ENCODE measurements at places on chromosomes 4 and X.

- no peak for DNase-seq
These were observed 61.5 kb upstream of the FAM241A start for GRCh38 chr4:112083587-112084347.

- no peak for DNase-seq
These were observed 59.0 kb downstream of the RNF150 start for GRCh38 chr4:141074098-141074878.

DNA sequence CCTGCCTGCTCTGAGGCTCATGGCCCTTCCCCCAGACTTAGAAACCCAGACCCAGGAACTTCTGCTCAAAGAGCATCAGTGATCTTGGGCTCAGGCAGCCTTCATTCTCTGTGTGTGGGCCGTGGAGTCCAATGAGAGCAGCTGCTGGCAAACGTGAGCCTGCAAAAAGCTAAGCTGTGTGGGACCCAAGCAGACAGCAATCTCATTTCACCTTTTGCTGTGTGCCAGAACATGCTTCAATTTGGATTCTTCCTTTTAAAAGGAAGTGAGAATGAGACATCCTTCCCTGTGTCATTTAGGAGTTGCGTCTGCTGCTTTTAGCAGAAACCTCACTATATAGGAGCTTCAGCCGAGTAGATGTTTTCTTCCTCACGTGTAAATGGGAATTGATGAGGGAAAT is 238.5 kb downstream of the EVC2 start:
- no peak for DNase-seq

- no peak for DNase-seq
These were observed 241.4 kb upstream of the CLNK start for GRCh38 chr4:10925996-10926395.

DNA sequence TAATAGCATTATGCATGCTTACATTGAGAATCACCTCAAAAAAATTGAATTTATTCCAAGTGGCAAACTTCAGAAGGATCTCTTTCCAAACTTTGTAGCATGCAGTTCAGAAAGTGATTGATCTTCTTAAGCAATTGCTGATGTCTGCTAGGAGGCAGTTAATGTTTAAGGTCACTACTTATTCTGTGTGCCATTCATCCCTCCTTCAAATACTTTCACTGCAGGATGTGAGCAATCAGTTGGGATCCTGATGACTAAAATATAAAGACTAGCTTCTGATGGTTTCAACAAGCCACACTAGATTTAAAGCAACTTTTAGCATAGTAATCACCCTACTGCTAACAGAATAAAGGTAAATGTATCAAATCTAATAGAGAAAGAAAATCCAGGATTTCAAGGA is 414.1 kb downstream of the ADGRL3 start:
- DNase-seq = no peak

DNA sequence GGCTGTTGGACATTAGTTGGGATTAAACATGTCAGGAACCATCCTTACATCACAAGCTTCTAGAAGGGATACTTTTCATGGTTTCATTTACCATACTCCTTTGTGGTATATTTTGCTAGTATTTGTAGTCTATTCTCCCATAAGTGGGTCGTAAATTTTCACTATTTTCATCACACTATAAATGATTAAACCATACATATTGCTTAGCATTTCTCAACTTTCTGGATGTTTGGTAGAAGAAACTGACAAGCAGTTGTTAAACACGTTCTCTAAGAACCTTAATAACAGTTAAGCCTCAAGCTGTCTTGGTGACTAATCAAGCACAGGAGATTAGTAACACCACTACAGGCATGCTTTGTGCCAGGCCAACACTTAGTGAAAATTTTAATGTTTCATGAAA is 375.5 kb downstream of the NAF1 start:
- no peak for DNase-seq

DNA sequence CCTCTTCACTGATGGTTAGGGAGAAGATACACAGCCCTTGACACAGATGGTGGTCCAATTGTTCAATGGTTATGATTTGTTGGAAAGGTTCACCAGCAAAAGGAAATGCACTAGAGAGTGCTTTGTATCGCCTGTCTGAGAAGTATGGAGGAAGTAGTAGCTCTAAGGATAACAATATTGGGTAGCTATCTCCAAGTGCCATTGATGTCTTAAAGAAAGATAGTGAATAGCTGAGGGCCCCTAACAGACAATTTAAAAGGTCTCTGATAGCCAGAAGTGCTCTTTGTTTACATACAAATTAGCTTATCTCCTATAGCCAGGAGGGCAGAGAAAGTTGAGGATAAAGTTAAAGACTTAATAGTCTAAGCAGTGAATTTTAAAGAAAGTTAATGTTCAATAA is 33.9 kb upstream of the BLTP1 start:
- DNase-seq = no peak

DNA sequence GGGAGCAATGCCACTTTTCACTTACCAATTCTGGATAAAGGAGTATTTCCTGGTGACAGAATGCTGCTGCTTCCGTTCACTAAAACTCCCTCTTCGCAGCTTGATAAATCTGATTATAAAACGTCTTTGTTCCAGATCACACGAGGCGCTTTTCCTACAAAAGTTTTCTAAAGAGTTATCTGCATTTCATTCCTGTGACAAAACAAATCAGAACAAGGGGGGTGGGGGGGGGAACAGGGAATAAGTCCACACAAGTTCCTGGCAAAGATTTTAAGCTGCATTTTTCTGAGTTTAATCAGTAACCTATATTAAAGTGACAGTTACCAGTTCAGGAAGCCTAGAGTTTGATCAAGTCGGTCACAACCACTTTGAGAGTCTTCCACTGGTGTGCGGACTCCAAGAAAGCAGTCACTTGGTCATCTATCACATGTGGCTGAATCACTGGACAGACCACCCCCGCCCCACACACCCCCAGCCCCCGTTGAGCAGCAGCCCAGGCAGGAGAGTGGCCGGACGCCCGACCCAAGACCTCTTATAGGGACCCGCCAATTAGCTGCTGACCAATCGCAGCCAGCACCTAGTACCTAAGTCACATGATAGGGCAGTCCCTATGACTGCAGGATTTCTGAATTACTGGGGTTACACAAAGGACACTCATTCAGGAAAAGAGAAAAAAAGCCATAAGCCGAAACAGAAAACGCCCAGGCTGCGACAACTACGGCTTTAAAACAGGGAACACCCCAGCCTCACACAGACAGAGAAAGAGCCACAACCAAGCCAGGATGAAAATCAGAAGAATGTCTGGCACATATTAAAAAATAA is 569.3 kb upstream of the DIPK2B start:
- peak; percentile 80 for DNase-seq

GRCh38 chr4:184471881-184472613 is 2.3 kb downstream of the IRF2 start:
- no peak for DNase-seq

DNA sequence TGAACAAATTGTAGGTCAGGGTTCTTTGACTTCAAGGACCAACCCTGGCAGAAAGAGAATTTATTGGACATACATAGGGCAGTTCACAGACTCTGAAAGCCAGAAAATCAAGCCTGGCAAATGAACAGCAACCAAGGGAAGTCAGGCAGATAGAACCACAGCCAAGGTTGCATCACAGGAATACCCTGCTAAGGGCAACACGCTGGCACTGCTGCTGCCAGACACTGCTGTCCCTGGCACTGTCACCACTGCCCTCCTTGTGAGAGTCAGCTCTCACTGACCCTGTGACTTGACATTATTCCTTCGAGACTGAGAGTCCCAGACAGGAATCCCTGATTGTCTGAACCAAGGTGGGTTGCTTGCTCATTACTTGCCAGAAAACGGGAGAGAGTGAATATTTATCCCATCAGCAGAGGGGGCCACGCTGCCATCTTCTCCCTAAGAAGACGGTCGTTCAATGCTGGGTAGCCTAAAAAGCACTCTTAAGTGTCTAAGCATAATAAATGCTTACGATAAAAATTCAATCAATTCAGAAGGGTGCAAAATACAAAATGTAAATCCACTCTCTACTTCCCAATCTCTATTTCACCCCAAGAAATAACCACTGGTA is 23.2 kb upstream of the PTTG2 start:
- DNase-seq = peak; percentile 76

DNA sequence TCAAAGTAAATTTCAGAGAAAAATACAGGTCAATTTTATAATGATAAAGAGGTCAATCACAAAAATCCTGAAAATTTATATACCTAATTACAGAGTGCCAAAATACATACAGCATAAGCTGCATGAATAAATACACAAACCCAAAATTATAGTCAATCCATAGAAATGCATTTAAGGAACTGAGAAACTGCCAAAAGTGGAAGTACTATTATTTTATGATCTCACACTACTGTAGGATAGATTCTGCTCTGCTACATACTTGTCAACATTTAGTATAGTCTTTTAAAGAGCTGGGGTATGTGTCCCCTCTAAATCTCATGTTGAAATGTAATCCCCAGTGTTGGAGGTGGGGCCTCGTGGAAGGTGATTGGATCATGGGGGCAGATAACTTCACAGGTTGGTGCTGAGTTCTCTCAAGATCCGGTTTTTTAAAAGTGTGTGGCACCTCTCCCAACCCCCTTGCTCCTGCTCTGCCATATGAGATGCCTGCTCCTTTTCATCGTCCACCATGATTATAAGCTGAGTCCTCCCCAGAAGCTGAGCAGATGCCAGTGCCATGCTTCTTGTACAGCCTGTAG is 31.8 kb downstream of the CHIC2 start:
- DNase-seq = no peak

DNA sequence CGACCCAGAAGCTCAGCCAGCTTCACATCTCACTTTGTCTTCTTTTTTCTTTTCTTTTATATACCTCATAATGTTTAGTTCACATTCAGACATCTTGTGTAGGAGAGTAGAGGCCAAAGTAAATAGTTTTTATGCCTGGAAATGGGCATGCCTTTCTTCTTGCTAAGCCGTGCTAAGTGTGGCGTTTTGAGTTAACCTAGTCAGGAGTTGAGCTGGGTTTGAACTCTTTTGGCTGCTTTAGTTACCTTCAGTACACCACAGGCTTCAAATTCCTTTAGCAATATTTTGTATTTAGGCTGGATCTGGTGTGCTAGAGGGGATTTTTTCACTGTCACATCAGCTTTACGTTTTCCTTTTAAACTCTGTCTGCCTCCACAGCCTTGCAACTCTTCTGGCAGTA is 300.8 kb downstream of the ZNF674 start:
- DNase-seq = no peak

- no peak for DNase-seq
These were observed 89.3 kb downstream of the SH2D1A start for GRCh38 chrX:124435616-124436015.

DNA sequence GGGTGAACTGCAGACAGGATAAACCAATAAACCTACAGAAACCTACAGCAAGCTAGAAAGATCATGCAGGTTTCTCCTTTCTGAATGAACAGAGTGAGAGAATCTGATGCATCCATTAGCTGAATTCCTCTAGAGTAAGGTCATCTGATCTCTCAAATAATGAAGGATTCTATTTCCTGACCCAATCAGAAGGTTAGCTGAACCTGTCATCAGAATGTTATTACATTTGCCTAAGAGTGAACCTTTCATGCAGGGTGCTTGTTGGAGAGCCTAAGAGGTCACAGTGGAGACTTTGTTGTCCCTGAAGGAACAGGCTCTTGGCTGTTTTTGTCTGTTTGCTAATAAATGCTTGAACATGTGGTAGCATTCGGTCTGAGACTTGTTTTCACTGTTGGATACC is 24.0 kb downstream of the MEPE start:
- DNase-seq = no peak

DNA sequence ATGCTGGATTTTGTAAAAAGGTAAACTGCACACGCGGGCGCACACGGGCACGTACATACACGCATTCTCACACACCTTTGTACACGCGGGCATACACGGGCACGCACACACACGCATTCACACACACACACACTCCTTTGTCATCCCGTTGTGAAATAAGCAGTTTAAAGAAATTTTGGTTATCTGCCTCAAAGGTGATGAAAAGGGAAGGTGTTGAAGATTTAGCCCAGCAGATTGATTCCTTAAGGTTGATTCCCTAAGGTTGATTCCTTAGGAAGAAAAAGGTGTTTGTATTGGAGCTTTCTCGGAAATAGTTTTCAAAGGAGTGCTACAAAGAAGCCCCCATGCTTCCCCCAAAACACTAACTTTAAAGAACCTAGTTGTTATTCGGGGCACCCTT is 693 bp downstream of the ATP10D start:
- no peak for DNase-seq

DNA sequence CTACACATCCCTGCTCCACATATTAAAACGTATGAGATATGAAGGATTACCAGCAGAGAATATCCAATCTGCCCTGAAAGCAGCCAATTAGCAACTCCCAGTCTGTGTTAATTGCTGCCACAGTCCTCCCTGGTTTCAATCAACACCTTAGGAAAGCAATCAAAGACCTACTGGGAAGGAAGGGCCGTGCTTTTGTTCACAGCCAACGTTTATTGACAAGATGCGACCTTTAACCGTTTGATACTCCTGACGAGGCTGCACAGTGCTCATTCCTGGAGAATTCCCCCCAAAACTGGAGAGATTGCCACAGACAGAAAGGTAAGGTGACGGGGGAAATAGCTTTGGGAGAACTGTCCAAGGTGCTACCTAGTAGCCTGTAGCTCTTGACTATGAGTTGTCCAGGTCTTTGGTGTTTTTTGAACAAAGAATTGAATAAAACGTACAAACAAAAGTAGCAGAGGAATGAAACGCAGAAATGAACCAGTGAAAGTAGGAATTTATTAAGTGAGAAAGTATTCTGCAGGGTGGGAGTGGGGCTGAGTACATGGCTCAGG is 596.5 kb downstream of the NLGN4X start:
- DNase-seq = no peak

- no peak for DNase-seq
These were observed 182.1 kb upstream of the TET2 start for GRCh38 chr4:104964410-104965175.

- no peak for DNase-seq
These were observed 616.9 kb downstream of the ADGRL3 start for GRCh38 chr4:61817071-61817470.

DNA sequence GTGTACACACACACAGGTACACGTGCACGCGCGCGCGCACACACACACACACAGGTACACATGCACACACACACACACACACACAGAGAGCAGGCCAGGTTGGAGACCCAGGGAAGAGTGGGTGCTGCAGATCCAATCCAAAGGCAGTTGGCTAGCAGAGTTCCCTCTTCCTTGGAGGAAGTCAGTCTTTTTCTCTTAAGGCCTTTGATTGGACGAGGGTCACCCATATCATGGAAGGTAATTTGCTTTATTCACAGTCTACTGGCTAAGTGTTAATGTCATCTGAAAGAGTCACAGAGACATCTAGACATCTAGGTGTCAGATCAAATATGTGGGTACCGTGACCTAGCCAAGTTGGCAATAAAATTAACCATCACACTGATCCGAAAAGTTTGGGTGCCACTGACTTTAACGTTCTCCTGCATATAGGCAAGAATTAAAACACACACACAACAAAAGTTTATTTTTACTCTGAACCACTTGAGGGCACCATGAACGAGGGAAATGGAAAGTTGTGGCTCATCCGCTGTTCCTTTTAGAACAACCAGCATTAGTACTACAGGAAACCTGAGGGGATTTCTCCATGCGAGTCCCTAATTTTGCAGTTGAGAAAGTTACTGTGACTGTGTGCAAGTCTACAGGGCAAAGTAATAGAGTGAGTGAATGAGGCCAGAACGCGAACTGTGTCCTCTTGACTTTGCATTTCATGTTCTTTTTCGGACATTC is 66.0 kb upstream of the STOX2 start:
- no peak for DNase-seq

GRCh38 chrX:9493936-9494335 is 29.1 kb downstream of the TBL1X start:
- DNase-seq = no peak

GRCh38 chr4:4647041-4647440 is 105.2 kb upstream of the STX18 start:
- no peak for DNase-seq
